ENCODE measurements at places on chromosomes 7 and 10.

- DNase-seq, result peak; percentile 78
These were observed 106.9 kb upstream of the RHEB start for GRCh38 chr7:151626422-151627115.

DNA sequence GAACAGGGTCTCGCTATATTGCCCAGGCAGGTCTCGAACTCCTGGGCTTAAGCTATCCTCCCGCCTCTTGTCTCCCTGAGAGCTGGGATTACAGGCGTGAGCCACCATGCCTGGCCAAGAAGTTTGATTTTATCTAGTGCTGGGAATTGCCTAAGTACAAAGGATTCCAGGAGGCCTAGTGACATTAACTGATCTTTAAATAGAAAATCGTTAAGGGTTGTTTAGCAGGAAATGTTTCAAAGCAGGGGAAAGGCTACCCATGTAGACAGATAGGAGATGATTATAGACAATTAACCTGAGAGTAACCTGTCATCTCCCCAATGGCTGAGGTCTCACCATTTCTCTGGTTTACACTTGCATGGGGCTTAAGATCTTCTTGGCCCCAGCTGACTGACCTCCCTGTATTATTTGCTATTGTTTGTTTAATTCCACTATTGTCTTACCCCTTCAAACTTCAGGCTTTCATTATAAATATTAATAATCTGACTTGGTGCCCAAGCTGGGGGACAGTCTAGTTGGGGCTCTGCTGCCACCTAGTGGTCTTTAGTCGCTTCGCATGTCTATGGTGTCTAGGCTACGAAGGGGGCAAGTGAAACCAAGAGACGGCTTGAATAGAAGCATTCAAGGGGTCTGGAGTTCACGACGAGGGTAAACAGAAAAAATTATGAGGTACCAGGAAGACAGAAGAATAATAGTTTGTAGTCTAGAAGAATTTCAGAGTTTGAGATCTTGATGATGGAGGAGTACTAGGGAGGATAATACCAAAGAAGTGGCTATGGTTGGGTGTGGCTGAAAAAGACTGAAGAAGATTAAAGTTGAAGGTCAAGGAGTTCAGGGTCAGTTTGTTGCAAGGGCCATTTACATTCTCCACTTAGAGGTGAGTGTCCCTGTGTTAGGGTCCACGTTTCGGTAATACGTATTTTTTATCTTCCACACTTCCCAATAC, 40.4 kb upstream of the BPGM start:
- peak; percentile 81 for DNase-seq

DNA sequence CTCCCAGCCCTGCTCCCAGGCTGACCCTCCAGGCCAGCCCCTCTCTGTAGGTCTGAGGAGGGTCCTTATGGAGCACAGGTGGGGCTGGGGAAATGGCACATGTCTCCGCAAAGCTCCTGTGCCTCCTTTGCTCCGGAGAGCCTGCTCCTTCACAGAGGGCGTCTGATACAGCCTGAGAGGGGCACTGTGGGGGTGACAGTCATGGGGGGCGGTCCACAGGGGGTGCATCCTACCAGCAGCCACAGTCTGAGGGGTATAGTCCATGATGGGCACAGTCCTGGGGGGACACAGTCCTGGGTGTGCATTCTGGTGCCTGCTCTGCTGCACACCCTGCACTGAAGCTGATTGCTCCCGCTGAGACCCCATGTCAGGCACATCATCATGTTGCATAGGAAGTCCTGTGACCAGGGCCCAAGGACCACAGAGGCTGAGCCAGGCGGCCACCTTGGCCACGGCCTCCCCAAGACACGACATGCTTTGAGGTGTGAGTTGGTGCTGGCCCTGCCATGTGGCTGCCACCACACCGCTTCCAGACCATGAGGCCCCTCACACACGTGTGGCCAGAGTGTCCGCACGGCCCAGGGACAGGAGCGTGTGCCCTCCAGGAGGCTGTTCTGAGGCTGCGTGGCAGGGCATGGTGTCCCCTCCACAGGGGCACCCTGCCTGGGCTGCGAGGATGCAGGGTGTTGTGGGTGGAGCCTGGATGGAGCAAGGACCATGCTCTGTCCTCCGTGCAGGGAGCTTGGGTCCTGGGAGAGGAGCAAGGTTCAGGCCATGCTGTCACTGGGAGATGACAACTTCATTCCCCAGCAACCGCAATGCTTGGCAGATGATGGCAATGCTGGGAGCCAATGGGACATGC, 59.2 kb downstream of the PWWP2B start:
- no peak for DNase-seq

- no peak for DNase-seq
These were observed 5.3 kb upstream of the CALD1 start for GRCh38 chr7:134774119-134774518.

DNA sequence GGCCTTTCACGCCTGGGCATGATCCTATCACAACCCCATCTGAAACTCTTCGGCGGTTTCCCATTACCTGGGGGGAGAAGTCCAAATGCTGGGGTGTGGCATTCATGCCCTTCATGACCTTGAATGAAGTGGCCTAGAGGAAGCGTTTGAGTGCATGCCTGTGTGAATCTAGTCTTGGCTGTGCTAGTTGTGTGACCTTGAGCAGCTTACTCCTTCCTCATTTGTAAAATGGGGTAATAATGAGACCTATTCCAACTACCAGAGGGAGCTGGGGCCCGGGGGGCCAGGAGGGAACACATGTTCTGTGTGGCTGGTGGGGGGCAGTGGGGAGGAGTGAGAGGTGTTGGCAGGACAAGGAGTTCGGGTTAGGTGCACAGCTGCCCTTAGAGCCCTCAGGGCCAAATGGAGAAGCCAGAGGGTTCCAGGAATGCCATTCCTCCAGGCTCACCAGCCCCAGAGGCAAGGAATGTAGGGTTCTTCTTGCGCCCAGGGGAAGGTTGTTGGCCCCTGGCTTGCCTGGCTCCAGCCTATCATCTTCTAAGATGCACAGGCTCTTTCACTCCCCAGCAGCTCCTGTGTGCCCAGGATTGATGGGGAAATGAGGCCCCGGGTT, 21.3 kb upstream of the TBRG4 start:
- no peak for DNase-seq

DNA sequence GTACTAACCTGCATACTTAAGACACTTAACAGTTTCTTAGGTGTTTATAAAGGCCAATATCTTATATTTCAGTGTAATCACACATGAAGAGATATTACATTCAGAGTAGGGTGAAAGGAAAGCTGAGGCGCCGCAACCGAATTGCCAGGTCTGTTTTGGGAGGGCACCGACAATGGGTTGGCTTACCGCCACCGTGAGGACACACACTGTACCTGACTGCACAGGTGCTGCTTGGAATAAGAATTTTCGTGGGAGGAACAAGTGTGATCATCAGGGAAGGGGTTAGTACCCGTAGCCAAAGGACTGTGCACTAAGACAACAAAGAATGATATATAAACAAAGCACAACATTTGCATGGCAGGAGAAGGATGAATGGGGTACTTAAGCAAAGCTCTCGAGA, 591.8 kb downstream of the SUGCT start:
- DNase-seq, result no peak

GRCh38 chr7:7529328-7529727, 6.3 kb downstream of the COL28A1 start:
- DNase-seq, result no peak

- no peak for DNase-seq
These were observed 37.4 kb downstream of the DNAJC9 start for GRCh38 chr10:73209705-73210104.

Measured in NB4 (cell line).